ENCODE measurements at places on chromosomes 2 and 18.

DNA sequence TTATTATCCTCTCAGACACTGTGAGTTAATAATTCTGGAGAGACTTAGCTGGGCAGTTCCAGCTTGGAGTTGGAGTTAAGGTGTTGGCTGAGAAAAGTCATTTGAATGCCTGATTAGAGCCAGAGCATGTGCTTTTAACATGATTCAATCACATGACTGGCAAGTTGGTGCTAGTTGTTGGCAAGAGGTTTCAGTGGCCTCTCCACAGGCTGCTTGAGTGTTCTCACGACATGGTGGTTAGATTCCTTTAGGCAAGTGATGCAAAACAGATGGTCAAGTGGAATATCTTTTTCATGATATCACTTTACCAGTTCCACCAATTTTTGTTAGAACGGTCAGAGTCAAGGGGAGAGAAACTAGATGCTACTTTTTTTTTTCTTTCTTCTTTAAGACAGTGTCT, 262.7 kb upstream of the FN1 start:
- DNase-seq = no peak

DNA sequence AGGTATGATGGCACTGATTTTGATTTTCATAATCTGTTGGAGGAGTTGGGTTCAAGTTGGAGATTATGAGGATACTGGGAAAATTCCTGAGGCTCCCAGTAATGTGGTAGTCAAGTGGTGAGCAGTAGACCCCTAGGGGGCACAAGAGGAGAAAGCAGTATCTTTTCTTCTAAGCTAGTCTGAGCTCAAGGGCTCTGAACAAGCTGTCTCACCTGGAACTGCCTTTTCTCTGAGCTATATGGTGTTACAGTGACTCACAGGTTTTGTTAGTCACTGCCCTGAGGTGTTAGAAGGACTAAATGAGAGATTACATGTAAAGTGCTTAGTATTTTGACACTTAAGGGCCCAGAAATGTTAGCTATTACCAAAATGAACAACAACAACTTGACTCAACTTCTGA, 42.2 kb downstream of the CD302 start:
- no peak for DNase-seq

- DNase-seq = no peak
Observed at GRCh38 chr2:41111836-41112627, 660.1 kb upstream of the SLC8A1 start.

DNA sequence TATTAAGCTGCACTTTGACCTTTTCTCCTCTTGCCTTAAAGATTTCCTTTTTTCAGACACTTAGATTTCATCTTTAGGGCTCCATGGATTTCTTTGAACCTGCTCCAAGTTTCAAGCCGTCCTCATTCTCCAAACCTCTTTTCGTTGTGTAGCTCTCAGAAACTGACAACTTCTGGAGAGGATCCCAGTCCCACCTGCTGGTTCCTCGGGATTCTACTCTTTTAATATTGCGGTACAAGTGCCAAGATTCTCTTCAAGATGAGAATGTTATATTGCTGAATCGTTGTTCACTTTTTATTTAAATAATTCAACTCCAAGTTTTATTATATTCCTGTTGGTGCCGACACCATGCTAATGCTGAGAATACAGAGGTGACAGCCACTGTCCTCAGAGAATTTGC, 141.1 kb downstream of the CDH20 start:
- DNase-seq = no peak

DNA sequence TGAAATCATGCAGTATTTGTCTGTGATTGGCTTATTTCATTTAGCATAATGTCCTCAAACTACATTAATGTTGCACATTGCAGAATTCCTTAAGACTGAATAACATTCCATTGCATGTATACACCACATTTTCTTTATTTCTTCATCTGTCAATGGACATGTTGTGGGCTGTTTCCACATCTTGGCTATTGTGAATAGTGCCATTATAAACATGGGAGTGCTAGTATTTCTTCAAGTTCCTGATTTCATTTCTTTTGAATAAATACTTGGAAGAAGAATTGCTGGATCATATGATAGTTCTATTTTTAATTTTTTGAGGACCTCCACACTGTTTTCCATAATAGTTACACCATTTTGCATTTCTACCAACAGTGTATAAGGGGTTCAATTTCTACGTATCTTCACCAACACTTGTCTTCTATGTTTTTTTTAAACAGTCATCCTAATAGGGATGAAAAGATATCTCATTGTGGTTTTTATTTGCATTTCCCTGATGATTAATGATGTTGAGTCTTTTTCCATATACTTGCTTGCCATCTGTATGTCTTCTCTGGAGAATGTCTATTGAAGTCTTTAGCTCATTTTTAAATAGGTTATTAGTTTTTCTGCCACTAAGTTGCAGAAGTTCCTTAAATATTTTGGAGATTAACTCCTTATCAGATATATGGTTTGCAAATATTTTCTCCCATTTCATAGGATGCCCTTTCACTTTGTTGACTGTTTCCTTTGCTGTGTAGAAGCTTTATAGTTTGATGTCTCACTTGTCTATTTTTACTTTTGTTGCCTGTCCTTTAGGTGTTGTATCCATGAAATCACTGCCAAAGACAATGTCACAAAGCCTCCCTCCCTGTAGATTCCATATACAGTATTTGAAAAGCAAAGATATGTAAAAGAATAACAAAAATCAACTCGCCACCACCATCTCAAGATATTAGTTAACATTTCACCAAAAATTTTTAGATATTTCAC, 14.6 kb downstream of the FBXO11 start:
- no peak for DNase-seq

DNA sequence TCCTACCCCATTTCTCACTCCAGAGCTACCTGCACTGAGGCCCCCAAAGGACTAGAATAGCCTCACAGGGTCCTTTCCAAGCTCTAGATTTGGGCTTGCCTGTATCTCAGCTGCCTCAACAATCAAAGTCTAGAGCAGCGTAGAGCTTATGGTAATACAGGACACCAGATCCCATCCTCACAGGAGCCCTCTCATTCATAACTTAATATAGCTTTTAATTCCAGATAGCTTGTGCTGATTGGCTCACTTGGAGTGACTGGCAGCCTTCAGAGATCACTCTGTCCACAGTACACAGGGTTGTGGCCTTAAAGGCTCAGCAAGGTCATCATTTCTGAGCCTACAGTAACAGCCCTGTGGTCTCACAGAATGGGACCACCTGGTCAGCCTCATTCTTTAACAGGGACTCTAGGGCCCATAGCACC, 51.4 kb downstream of the ZFP36L2 start:
- no peak for DNase-seq

- DNase-seq = peak; percentile 64
Observed at GRCh38 chr2:25252291-25253152, 84.1 kb upstream of the POMC start.

DNA sequence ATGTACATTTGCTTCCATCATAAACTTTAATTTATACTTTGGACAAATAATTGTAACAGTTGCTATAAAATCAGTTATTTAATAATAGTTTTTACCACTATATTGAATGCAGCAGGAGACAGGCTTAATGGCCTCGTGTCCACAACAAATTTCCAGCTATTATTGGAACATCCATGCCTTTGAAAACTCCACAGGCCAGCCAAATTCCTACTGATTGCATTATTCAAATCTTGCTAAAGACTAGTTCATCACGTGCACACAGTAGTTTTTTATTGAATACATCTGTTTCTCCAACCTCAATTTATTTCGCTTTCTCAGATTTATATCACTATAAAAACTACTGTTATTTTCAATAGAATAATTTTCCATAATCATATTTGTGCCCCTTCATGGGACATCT, 18.4 kb upstream of the PTPRM start:
- DNase-seq = no peak

- no peak for DNase-seq
Observed at GRCh38 chr2:12302140-12302539, 414.6 kb upstream of the TRIB2 start.

DNA sequence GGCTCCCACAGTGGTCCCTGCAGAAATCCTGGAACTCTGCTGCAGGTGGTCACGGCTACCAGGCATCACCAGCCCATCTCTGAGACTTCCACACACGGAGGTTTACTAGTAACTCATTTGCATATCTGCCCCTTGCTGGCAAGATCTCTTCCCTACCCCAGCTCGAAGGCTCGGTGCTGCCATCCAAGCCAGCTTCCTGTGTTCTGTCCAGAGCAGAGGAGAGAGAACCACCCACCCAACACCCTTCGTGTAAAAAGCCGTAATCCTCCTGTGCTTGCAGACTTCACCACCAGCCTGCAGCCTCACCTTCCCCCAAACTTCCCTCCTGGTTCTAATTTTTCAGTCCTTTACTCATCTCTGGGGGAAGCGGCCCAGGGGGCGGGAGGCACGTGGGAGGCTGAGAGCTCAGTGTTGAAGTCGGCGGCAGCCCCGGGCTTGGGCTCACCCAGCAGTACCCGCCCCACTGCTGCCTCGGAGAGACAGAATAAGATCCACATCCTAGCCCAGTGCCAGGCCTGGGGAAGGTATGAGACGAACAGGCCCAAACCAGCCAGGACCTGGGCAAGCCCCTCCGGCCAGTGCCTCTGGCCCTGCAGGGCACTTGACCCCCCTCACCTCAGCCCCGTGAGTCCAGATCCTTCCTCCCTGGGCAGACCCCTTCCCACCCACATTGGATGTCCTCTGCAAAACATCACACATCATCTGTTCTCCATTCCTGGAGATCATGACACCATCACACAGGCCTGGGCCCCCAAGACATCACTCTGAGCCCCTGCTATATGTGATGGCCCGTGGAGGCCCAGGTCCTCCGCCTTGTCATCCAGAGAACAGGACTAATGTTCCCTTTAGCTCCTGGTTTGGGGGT, 145.8 kb upstream of the ID2 start:
- DNase-seq = no peak

- DNase-seq = no peak
Observed at GRCh38 chr2:170218456-170218855, 40.5 kb downstream of the MYO3B start.

DNA sequence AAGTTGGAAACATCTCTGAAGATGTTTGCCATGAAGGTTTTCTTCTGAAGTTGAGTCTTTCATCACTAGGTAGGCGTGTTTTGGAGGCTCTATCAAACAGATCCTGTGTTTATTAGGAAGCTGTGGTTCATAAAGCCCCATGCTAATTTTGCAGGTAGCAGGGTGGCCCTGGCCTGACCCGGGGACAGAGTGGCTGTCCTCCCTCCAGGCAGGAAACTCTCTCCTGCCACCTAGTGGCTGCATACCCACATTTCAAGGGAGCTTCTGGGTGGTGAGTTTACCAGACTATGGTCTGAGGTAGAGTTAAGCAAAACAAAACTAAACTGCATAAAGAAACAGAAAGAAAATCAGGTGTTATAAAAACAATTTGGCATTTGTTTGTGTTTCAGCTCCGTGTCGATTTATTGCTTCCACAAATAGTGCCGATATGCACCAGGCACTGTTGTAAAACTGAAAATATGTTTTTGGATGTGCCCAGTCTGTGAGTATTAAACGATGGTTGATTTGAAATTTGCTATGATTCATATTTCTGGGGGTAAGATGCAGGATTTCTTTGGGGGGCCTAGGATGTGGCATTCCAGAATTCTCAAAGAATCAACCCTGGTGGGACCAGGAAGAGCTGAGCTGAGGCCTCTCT, 26.0 kb upstream of the IL37 start:
- no peak for DNase-seq

GRCh38 chr2:210318891-210319290, 3.9 kb upstream of the MYL1 start:
- no peak for DNase-seq

DNA sequence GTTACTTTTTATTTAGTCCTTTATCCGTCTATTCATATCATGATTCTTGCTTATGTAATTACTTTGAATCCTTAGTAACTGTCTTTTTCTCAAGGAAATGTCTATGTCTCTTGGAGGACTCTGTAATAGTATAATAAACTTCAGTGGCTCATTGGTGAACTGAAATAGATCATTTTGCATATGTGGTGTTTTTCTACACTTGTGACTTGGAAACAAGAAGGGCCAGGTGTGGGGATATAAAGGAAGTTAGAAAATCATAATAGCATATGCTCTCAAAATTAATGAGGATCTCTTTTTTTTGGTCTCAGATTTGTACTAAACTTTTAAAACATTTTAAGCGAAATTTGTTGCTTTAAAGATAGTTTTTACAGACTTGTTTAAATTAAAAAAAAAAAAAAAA, 453.0 kb upstream of the CDH20 start:
- DNase-seq = no peak

- DNase-seq = peak; percentile 71
Observed at GRCh38 chr2:161170958-161171932, 11.0 kb downstream of the TANK start.

GRCh38 chr2:203692031-203692710, 14.3 kb upstream of the CD28 start:
- no peak for DNase-seq

GRCh38 chr2:224685121-224685520, 31.0 kb downstream of the CCDC195 start:
- no peak for DNase-seq

DNA sequence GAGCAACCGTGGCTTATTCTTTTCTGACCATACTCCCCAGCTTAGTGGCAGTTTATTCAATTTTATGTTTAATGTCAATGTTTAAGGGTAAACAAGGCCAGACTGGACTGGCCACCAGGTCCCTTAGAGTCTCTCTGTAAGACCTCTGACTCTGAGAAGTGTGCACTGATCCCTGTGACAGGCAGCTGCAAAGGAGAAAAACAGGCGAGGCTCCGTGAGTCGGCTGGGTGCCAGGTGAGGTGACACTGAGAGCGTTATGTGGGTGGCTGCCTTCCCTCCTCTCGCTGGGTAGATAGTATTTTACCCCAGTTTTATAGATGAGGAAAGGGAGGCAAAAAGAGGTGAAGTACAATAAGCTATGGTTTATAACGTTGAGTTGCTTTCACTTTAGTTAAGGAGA, 139.4 kb upstream of the HDAC4 start:
- DNase-seq = no peak

GRCh38 chr2:215919624-215920243, 93.6 kb downstream of the MREG start:
- DNase-seq = no peak
